ENCODE measurements at places on chromosomes 5 and 9.

DNA sequence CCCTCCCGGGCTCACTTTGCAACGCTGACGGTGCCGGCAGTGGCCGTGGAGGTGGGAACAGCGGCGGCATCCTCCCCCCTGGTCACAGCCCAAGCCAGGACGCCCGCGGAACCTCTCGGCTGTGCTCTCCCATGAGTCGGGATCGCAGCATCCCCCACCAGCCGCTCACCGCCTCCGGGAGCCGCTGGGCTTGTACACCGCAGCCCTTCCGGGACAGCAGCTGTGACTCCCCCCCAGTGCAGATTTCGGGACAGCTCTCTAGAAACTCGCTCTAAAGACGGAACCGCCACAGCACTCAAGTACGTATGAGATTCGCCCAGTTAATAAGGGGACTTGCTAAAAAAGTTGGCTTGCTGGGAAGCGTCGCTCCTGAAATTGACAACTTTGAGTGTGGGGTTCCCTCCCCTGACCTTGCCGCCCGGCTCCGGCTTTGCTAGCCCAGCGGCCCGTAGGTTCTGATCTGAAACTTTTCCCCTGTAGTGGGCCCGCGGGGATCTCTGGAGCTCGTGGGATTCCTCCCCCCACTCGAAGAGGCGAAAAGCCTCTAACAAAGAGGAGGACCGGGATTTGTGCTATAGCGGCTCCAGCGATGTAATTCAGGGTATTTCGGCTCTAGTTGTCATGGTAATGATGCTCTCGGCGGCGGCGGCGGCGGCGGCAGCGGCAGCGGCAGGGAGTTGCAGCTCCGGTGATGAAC is 572 bp downstream of the NR4A3 start:
- DNase-seq: peak; percentile 93

DNA sequence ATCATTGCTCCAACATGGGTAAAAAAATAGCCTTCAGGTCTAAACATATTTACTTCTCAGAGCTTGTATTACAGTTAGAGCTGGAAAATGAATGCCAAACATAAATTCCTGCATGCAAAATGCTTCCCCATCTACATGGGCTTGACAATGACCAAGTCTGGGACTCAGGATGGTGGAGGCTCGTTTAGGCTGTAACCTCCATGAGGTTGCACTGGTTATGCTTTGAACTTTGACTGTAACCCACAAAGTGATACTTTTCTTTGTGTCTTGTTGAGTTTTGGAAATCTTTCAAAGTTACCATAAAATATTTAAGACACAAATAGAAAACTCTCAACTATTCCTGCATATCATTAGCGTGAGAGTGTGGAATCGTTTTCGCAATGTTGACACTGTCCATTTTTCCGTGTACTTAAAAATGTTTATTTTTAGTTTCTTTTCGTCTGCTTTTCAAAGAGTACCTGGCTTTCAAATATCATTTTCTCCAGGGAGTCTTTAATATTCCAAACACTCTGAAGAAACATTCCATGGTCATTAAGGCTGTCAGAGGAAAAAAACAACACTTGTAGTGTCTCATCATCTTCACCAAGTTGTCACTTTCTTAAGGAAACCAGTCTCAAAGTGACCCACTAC is 487.8 kb downstream of the ENC1 start:
- no peak for DNase-seq

GRCh38 chr9:128459011-128459410 is 3.2 kb downstream of the ODF2 start:
- no peak for DNase-seq

GRCh38 chr5:171825051-171825450 is 39.4 kb downstream of the SMIM23 start:
- DNase-seq: peak; percentile 18

GRCh38 chr9:130337784-130338380 is 72.3 kb downstream of the HMCN2 start:
- peak; percentile 69 for DNase-seq

- DNase-seq: peak; percentile 19
These were observed 11.4 kb downstream of the HMCN2 start for GRCh38 chr9:130276955-130277354.

- DNase-seq: no peak
These were observed 251.7 kb downstream of the DENND1A start for GRCh38 chr9:123678038-123678877.

DNA sequence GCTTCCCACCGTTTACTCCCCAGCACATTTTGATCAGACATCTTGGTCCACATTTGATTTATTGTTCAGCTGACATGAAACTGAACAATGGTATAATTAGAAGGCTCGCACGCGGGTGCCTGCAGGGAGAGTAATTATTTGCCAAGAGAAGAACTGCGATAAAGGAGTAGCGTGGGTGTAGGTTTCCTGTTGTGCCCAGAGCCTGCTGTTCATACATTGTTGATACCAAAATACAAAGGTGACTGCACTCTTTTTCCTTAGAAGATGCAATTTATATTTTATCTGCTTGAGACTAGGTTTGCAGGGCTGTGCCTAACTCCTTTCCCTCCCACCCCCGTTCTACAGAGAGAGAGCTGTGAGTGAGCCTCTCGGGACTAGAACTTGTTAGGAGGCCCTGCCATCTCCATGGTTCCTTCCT is 241.8 kb upstream of the MSX2 start:
- DNase-seq: no peak

GRCh38 chr5:160521392-160521663 is 99.7 kb downstream of the PTTG1 start:
- DNase-seq: no peak

- no peak for DNase-seq
These were observed 116.5 kb downstream of the TRPM6 start for GRCh38 chr9:74771262-74771585.

DNA sequence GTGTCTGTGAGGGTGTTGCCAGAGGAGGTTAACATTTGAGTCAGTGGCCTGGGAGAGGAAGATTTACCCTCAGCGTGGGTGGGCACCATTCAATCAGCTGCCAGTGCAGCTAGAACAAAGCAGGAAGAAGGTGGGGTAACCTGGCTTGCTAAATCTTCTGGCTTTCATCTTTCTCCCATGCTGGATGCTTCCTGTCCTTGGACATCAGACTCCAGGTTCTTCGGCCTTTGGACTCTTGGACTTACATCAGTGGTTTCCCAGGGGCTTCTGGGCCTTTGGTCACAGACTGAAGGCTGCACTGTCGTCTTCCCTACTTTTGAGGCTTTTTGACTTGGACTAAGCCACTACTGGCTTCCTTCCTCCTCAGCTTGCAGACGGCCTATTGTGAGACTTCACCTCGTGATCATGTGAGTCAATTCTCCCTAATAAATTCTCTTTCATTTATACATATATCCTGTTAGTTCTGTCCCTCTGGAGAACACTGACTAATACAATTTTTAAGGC is 38.1 kb downstream of the PBX3 start:
- DNase-seq: no peak

- DNase-seq: no peak
These were observed 27.6 kb downstream of the EGFLAM start for GRCh38 chr5:38286002-38286401.

GRCh38 chr5:132387640-132388117 is 18.2 kb downstream of the SLC22A5 start:
- no peak for DNase-seq

DNA sequence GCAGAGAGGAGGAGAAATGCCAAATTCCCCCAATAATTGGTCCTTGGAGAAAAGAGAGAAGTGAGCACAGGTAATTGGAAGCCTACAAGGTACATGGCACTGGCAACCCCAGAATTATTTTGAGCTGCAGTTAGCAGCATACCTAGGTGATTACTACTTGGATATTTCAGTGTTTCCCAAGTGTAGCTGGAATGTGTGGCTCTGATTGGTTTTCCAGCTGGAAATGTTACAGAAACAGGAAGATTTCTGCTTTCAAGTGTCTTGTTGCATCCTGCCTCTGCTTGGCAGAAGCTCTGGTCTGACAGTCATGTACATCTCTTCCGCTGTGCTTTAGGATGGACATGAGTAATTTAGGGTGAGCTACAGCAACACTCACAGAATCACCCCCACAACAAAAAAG is 262.1 kb downstream of the ENC1 start:
- DNase-seq: no peak

DNA sequence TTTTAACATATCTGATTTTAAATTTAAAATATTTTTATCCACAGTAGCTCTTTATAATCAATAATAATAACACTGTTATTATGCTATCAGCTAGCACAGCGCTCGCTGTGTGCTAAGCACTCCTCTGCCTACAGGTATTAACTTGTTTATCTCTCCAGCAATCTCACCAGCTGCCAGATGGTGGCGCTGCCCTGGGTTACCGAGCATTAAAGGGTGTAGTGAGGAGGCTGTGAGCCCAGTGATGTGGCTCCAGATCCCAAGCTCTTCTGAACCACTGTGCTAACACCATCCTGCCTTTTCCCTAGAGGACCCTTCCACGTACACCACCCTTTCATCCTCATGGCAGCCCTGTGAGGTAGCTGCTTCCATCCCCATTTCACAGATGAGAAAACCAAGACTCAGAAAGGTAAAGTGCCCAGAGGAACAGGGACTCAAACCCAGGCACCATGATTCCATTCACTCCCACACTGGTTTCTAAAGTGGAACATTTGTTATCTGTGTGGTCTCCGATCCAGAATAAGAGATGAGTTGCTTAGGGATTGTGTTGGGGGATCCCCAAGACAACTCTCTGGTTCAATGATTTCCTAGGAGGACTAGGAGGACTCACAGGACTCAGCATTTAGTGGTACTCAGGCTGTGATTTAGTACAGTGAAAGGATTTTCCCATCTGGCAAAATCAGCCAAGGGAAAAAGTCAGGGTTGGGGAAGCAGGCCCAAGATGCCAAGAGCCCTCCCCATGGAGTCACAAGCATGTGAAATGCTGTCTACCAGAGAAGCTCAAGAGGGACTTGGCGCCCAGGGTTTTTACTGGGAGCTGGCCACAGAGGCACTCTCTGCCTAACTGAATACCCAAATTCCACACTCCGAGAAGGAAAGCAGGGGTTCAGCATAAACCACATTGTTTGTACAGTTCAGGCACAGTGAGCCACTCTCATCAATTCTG is 7.0 kb downstream of the IGFBPL1 start:
- DNase-seq: no peak

DNA sequence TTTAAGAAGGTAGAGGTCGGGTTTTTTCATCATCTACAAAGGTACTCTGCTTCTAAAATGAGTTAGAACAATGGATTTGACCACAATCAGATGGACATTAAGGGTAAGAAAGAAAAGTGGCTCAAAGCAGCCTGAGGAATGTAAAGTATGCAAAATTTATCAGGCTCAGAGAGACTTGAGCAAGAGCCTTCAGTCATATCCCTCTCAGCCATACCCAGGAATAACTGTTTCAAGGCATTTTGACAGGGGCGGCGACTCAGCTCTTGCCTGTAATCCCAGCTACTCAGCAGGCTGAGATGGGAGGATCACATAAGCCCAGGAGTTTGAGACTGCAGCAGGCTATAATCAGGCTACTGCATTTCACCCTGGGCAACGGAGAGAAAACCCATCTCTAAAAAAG is 38.8 kb upstream of the ANXA2R start:
- DNase-seq: no peak

GRCh38 chr5:134174841-134175839 is 1.6 kb downstream of the SKP1 start:
- no peak for DNase-seq

GRCh38 chr5:141608557-141608956 is 10.2 kb downstream of the DIAPH1 start:
- no peak for DNase-seq

GRCh38 chr5:152170350-152170749 is 234.7 kb downstream of the NMUR2 start:
- no peak for DNase-seq

DNA sequence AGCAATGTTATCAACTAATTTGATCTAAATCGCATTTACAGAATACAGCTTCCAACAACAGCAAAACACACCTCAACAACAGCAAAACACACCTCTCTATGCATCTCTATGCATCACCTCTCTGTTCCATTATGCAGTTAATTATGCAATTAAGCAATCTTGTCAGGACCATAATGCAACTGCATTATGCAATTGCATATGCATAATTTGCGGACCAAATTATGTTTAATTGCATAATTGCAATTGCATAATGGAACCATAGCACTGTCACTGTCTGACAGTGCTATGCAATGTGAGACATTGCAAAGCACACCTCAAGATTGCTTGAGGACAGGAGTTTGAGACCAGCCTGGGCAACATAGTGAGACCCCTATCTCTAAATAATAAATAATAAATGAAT is 80.4 kb upstream of the PRSS3 start:
- no peak for DNase-seq

DNA sequence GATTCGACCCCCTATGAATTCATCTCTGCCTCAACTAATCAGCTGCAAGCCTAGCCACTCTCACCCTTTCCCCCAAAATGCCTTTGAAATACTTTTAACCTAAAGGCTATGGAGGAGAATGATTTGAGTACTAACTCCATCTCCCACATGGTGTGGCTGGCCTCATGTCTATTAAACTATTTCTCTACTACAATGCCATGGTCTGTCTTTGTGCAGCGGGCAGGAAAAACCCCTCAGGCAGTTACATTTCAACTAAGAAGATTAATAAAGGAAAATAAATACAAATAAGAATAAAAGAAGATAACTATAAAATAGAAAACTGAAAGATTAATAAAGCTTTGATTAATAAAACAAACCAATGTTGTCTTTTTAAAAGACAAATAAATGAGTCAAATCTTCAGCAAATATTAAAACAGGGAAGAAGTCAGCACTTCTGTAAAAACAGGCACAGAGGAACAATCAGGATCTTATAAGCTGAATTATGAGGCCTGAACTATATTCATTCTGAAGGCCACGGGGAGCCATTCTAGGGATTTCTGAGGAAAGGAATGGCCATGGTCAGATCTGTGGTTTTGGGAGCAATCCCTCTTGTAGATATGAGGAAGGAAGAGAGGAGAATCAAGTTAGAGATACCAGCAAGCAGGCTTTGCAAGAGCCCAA is 116.1 kb upstream of the SLC12A2 start:
- no peak for DNase-seq

- no peak for DNase-seq
These were observed 63.2 kb upstream of the COL15A1 start for GRCh38 chr9:98880311-98881015.
